ENCODE measurements at places on chromosomes 2 and 18.

GRCh38 chr2:26668041-26668440 is 24.5 kb upstream of the KCNK3 start:
- no peak for DNase-seq

DNA sequence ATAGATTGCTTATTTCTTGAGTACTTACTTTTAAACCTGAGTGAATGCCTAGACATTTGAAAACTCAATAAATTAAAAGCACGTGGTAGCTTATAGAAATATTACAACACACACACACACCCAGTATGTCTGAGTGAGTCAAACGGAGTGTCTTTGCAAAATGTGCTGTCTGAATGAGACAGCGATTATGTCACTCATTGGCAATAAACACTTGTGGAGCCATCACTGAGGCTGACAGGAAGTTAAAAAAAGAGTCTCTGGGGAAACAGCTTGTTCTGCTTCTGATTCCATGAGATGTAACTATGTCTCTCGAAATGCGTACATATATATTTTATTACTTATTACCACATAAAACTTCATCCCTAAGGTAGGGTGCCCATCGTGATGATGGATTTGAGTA is 22.3 kb upstream of the VPS4B start:
- no peak for DNase-seq

GRCh38 chr2:144983107-144983506 is 463.2 kb upstream of the ZEB2 start:
- DNase-seq, result no peak

DNA sequence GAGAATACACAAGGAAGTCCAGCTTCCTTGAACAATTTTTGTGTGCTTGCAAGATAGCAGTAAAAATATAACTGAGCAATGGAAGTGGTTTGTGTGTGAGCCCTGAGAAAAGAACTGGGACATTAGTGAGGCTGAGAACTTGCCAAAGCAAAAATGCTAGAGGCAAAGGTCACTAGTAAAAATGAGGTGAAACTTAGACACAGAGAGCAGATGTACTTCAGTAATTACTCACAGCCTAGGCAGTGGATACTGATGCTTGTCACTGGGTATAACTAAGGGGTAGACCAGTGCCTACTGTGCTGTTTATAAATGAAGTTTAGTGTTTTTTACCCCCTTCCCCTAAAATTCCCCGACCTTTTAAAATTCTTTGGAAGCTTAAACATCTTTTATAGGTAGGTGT is 450.1 kb downstream of the LPIN1 start:
- DNase-seq, result no peak

DNA sequence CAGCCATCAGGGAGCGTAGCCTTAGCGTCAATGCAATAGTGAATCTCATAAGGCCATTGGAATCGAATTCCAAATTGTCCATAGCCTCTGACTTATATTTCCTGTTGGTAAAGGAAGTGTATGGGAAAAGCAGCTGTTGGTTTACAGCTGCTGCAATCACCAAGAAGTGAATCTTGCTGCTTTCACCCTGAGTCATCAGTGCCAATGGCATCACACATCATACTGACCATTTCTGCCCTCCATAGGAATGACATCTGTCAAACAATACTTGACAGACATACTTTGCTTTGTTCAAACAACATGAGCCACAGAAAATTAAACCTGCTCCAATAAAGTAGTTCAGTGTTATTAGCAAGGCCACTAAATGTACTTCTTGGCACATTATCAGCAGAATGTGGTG is 111.2 kb upstream of the KLHL29 start:
- no peak for DNase-seq

GRCh38 chr2:105593221-105593967 is 151.3 kb upstream of the NCK2 start:
- DNase-seq, result no peak

GRCh38 chr2:1011006-1011405 is 60.4 kb downstream of the SNTG2 start:
- no peak for DNase-seq

DNA sequence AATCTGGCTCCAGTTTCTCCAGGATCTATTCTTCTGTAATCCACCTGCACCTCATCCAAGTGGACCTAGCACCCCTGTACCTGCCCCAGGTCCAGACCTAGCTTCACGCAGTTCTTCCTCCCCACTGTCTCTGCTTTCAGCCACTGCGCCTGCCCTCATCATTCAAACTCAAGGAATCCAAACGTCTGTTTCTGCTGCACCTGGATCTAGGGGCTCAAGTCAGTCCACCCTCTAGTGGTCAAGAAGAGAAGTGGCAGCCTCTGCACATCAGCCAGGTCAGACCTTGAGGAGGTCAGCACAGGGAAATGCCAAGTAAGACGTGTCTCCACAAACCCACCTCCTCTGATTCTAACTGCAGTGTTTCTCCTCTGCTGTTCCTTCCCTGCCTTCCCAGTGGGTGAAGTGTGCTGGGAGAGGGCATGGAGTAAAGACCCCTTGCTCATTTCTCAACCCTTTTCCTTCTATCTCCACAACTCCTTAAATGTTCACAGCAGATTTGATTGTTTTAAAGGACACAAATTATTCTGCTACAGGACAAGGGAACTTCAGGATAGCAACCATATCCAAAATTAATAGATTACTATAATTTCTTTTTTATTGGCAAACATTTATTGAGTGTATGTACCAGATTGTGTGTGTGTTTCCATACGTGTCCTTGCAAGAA is 8.6 kb upstream of the RNF152 start:
- peak; percentile 29 for DNase-seq

- no peak for DNase-seq
Observed at GRCh38 chr2:122815120-122815519, 1059.7 kb downstream of the TSN start.

DNA sequence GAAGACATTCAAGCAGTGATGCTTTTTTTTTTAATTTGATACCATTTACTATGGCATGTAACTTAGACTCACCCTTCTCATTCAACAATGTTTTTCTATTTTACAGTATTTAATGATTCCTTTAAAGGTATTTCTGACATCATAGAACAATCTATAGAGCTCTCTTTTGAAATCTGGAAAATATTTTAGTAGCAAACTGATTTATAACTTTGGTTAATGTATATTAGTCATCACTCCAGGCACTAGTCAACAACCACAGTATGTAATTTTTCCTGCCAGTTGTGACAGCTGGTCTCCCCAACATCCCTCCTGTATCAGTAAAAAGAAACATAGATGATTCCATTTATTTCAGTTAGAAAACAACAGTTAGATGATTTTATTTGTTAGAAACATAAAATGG is 122.9 kb downstream of the LCLAT1 start:
- no peak for DNase-seq

- DNase-seq, result no peak
Observed at GRCh38 chr2:204673877-204674276, 128.6 kb downstream of the PARD3B start.

GRCh38 chr2:134148843-134149472 is 104.9 kb upstream of the MGAT5 start:
- no peak for DNase-seq

DNA sequence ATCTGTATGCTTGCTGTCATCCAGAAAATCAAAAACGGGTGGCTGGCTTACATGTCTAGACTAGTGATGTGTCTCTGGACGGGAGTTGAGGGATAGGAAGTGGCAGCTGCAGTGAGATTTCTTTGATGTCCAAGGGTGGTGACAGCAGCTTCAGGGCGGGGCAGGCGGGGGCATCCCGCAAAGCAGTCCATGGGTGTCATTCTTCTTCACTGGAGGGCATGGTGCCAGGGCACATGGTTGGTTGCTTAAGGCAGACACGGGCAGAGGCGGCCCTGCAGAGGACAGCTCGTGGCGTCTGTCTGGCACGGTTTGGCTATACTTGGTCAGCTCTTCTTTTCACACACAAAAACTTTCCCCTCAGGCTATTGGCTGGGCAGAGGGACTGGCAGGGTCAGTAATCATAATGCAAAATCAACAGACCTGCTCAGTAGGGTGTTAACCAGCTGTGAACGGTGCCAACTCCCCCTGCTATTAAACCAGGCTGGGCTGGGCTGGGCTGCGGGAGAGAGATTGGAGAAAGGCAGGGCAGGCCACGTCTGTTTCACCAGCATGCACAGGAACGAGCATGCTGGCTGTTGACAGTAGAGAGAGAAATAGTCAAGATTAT is 63.7 kb downstream of the COL4A3 start:
- peak; percentile 26 for DNase-seq

DNA sequence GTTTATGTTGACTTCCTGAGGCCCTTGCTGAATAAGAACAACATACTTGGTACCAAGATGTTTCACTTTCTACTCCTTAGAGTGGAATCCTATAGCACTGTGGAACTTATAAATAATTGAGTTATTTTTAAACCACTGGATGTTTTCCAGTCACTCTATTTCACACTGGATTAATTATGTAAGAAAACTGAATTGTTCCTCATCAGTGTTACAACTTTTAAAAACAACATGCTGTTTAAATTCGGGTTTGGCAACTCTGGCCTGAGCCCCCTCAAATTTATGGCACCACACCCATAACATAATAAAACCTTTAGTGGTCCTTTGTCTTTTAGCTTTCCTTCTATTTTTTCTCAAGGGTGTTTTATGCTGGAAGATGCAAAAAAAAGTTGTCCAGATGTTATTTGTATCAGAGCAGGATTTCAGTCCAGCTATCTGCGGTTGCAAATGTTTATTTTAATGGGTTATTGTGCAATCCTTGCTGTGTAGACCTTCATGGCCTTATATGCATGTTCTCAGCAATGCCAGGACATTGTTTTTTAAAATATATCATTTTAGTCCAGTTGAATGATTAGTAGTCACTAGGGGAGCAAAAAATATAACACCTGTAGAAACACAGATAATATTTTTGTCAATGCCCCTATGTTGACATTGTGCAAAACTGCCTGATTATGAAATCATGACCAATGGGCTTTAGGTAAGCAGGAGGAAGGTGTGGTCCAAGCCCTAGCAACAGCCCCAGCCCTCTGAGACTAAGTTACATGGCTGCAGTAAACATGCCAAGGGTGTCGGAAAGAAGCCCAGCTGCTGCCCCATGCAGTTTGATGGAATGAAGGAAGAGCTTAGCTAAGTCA is 638.0 kb upstream of the ZEB2 start:
- DNase-seq, result no peak

GRCh38 chr18:25042641-25043051 is 309.3 kb downstream of the ZNF521 start:
- no peak for DNase-seq

- no peak for DNase-seq
Observed at GRCh38 chr18:36692371-36692770, 136.4 kb downstream of the TPGS2 start.

DNA sequence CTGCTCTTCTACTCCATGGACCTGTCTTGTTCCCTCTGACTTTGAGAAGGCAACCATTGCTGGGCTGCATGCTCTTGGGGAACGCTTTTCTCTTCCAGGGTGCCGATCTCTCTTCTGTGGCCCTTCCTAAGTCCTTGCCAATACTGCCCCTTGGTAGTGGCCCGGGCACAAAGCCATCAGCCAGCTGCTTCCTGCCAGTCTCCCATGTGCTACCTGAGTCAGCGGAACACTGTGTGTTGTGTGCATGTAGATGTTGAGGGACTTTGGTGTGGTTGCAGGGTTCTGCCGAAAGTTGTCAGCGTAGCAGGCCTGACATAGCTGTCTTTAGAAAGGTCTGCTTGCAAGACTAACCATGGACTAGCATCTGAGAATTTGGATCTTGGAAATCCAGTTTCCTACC is 35.4 kb downstream of the MGAT5 start:
- DNase-seq, result no peak

DNA sequence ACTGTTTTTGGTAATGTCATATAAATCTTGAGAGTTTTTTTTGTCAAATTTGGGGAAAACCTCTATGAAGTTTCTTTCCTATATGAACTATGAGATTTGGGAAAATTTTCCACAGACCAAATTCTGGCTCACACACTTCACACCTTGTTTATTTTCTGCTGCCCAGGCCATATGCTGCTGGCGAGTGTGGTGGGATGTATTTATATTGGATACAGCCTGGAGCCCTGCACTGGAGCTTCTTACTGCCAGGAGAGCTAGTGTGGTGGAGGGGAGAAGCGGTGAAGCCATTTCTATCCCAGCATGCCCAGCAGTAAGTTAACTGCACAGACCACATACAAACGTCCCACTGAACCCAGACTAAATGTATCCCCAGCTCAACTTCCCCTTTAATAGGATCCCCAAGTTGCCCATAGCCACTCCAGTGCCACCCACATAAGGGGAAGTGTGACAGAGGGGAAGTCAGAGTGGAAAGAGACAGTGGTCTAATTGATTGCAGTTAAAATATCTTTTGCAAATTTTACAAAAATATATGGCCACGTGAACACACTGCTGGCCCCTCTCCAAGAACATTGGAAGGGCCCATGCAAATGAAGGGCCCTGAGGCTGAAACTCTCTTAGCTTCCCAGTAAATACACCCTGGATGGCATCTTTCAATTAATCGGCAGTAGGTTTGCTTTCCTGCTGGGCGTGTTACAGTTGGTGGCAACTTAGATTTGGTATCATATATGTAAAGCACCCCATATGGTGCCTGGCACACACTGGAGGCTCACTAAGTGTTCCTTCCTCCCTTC is 146.6 kb upstream of the ITGA6 start:
- DNase-seq, result no peak

GRCh38 chr2:166803373-166804000 is 84.8 kb upstream of the XIRP2 start:
- DNase-seq, result no peak

DNA sequence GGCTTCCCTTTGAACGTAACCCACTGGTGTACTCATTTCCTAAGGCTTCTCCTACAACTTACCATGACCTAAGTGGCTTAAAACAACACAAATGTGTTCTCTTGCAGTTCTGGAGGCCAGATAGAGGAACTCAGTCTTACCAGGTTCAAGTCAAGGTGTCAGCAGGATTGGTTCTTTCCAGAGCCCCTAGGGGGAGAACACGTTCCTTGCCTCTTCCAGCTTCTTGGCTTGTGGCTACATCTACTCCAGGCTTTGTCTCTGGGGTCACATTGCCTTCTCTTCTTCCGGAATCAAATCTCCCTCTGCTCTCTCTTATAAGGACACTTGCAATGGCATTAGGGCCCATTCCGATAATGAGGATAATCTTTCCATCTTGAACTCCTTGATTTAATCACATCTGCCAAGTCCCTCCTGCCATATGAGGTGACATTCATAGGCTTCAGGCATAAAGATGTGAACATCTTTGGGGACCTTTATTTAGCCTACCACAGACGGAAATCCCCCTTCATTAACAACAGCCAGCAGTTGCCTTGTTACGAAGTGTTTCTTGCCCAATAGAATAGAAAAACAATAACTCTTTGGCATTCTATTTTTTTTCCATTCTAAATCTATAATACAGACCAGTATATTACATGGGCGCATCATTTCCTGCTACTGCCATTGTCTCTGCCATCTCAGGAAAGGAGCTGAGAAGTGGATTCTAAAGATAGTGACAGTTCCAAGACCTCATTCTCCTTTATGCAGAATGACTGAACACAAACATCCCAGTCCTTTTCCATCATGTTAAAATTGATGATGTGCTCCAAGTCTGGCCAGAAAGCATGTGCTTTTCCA is 362.0 kb downstream of the ZNF521 start:
- DNase-seq, result no peak

GRCh38 chr2:72998724-72999123 is 72.8 kb downstream of the SFXN5 start:
- no peak for DNase-seq

- no peak for DNase-seq
Observed at GRCh38 chr2:218327451-218328210, 29.0 kb upstream of the CATIP start.
